NCI-H1105 (cell line): ENCODE measurements at places on chromosomes 2 and 18.
A peak's percentile ranks its signal among the peaks of the same experiment; 100 is the strongest.

DNA sequence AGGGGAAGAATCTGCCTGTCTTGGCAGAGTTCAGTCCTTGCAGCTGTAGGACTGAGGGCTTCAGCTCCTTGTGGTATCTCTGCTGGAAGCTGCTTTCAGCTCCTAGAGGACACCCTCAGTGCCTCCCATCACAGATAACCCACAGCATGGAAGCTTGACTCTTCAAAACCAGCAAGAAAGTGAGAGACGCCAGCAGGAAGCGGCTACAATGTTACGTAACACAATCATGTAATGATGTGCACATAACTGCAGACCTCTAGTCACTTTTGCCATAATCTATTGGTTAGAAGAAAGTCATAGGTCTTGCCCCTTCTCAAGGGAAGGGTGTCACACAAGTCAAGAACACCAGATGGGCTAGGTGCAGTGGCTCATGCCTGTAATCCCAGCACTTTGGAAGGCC lies 69.1 kb upstream of the AFF3 start:
- DNase-seq = no peak

DNA sequence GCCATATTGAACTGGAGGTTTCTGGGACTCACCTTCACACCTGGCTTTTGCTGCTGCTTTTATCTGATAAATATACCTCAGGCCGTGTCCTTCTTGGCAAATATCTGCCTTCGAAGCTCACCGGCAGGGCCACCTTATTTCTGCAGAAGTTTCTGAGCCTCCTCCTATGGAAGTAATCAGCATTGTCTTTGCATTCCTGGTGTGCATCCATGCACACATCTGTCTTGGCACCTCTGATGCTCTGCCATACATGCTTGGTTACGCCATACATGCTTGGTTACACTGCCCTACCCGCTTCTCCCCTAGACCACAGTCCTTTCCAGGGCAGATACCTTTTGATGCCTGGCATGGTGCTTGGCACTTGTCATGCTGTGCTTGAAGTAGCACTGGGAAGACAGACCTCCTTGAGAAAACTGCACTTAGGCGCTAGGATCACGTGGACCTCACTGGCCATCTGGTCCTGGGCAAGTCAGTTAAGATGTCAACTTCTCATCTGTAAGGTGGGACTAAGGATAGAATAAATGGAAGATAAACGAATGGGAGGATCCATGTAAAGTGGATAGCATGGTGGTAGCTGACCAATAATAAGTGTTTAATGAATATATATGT lies 66.8 kb downstream of the ZNF236 start:
- no peak for DNase-seq

DNA sequence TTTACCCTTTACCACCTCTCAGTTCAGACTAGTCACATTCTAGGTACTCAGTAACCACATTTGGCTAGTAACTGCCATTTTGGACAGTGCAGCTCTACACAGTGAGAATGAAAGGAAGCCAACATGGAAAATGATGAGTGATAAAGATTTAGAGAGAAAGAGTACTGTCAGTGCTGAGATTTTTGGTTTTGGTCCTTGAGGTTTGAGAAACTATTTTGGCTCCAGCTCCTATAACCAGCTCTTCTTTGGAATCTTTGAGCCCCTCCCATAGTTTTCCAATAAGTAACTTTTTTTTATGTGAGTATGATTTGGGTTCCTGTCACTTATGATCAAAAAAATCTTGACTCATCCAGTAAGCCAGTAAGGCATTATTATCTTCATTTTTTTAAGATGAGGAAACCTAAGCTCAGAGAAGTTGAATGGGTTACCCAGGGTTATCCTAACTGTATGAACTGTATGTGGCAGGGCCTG lies 173.0 kb downstream of the BABAM2 start:
- DNase-seq = no peak

- DNase-seq = no peak
Observed at GRCh38 chr2:207148020-207148419, 17.7 kb downstream of the KLF7 start.

DNA sequence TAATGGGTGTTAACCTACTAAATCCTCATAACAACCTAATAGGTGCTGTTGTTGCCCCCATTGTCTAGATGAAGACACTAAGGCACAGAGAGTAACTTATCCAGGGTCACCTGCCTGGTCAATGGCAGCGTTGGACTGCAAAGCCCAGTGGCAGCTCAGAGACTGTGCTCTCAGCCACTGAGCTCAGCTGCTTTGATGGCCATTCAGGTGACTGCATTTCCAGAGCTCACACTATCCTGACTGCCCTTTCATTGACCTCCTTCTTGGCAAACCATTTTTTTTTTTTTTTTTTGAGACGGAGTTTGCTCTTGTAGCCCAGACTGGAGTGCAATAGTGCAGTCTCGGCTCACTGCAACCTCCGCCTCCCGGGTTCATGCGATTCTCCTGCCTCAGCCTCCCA lies 115.2 kb downstream of the MAPK4 start:
- DNase-seq = no peak

DNA sequence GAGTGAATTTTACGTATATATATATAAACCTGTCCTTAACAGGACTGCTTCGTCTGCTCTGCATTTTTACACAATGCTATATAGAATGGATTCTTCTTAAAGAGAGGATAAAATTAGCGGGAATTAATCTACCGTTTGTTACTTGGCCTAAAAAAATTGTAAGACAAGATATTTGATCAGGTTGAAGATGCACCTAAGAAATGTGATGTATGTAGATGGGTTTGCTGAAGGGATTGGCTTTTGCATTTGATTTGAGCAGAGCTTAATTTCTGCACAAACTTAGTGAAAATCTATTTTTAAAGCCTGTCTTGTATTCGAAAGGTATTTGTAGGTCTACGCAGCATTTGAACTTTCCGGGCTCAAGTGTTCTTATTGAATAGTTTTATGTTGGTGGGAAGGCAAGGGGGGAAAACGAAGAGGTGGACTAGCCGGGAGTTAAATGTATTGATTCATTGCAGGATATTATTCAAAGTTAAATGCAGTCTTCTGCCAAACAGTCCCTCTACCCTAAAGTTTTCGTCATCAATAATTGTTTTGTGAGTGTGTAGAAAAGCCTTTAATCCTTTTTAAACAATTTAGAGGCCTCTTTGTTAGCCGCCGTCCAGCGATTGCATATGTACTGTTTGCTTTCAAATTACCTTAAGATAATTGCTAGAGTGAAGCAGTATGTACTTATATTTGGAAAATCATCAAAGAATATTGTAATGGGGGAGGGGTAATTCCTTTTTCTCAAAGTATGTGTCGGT lies 1.2 kb downstream of the PPP1CB start:
- DNase-seq = no peak

GRCh38 chr18:23626451-23627279 lies 36.0 kb downstream of the ANKRD29 start:
- DNase-seq = no peak

DNA sequence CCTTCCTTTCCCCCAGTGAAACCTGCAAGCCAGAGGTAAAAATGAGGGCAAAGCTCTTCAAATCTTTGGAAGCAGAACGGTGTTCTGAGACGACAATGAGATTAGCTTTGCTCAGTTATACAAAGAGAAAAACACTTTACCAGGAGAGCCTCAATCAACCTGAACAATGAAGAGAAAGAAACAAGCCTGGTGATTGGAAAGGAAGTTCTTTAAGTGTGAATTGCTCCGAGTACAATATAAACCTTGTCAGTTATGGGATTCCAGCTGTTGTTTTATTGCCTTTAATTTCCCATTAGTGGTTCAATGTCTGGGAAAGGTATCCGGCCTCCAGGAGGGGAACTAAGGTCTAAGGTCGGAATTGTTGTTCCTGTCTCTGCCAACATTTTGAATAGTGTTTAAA lies 901.6 kb downstream of the EPHA4 start:
- peak; percentile 86 for DNase-seq

GRCh38 chr2:27871802-27872201 lies 18.4 kb downstream of the RBKS start:
- no peak for DNase-seq

GRCh38 chr18:58249712-58250111 lies 205.7 kb downstream of the NEDD4L start:
- DNase-seq = no peak

DNA sequence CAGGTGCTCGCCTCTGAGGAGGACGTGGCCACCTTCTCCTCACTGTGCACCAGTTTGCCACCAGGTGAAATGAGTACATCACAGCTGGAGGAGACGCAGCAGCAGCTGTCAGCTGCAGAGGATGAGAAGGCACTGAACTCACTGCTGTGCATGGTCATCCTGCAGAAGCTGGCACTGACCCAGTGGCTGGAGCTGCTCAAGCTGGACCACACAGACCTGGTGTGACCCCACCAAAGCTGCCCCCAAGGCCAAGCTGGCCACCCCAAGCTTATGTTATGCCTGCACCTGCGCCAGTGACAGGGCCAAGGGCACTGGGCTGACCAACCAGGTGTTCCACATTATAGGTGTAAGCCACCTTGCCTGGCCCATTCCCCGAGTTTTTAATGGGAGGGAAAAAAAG lies 19.3 kb downstream of the CLK1 start:
- no peak for DNase-seq

DNA sequence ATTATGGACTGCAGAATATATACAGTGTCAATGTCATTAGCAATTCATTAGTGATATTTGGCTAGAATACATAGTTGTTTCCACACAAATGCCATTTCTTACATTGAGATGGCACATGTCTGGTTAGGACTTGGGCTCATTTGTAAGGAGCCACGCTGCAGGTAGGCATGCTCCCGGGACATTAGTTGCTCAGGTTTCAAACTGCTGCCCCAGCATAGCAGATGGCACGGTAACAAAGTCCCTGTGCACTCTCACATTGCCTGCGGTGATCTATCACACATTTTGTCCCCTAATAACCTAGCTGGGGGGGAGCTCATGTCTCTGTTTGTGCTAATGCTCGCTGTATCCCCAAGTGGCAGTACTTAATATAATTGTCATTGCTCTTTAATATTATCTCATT lies 185.1 kb downstream of the NEDD4L start:
- no peak for DNase-seq

DNA sequence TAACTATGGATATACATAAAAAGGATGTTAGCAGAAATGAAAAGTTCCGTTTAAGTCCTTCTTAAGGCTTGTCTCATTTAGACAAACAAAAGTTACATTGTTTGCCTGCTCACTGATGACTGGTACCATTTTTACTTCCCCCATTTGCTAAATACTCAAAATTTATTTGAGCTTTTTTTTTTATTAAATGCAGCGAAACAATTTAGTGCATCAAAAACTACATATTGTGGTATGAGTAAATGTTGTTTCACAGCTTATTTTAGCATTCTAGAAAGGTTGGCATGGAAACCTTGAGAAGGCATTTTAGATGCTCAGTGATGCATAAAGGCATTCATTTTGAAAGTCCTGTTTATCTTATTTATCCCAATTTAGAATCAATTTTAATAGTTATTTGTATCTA lies 100.0 kb downstream of the MAP2 start:
- DNase-seq = peak; percentile 13

DNA sequence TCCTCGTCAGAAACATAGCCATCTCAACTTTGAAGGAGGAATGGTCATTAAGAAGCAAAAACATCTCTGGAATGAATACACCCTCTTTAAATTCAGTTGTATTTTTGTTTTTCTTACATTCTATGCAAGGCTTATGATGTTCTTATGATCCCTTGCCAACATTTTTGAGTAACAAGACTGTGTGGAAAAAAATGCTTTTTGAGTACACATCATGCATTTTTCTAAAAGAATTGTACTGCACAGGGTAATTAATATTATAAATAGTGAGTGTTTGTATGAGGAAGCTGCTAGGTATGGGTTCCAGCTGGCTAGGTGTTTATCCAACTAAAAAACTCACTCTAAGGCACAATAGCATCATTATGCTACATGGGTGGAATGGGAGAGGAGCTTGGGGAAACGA lies 59.0 kb upstream of the SPATS2L start:
- DNase-seq = no peak

GRCh38 chr2:32277363-32277673 lies 386 bp upstream of the YIPF4 start:
- DNase-seq = no peak

GRCh38 chr18:56545464-56545863 lies 92.9 kb downstream of the TXNL1 start:
- no peak for DNase-seq

DNA sequence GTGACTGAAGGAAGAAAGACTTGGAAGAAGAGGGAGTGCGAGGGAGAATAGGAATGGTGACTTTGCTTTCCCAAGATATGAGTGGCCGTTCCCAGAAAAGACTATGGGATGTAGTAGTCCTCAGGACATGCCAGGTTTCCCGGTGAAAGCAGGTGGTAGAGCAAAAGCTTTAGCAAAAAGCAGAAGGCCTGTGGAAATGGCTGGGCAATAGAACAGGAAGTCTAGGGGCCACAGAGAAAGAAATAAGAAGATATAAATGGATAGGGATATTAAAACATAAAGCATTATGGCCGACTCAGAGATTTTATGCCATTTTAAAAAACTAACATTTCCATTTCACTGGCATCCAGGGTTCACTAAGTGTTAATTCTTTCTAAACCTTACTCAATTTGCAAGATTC lies 1.2 kb upstream of the SERPINB13 start:
- no peak for DNase-seq

GRCh38 chr2:156023229-156023869 lies 309.2 kb downstream of the NR4A2 start:
- no peak for DNase-seq

- no peak for DNase-seq
Observed at GRCh38 chr2:176637486-176638166, 368.4 kb downstream of the MTX2 start.

DNA sequence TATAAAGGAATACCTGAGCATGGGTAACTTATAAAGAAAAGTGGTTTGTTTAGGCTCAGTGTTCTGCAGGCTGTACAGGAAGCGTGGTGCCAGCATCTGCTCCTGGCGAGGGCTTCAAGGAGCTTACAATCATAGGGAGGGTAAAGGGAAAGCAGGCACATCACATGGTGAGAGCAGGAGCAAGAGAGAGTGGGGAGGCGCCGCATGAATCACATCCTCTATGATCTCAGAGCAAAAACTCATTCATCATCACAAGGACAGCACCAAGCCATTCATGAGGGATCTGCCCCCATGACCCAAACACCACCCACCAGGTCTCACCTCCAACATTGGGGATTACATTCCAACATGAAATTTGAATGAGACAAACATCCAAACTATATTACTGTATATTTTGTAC lies 32.5 kb downstream of the R3HDM1 start:
- DNase-seq = no peak

DNA sequence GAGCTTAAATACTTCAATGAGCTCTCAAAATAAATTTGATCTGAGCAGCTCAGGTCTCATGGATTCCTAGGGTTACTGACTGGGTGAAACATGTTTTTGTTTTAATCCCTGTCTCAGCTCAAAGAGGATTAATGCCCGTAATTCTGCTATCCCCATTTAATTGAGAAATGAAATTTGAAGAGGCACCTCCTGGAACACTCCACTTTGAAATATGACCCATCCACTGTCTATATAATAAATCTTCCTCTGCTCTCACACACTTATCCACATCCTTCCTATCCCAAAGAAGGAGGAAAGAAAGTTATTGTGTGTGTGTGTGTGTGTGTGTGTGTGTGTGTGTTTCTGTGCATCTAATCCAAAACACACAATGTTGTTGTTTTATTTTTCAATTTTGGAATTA lies 2082.4 kb upstream of the PIK3C3 start:
- DNase-seq = no peak

DNA sequence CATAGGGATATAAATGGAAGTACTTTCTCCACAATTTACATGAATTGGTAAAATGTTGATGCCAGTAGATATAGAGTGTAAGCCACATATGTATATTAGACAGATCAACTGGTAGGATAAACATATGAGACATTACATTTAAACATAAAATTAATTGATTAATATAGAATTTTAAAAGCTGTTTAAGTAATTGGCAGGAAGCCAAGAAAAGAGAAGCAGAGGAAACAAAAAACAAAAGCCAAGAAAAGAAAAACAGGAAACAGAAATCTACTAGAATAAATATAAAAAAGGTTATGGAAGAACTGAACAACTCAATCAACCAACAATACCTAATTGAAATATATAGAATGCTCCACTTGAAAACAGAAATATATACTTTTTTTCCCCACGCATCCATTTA lies 920.1 kb upstream of the TMEFF2 start:
- no peak for DNase-seq
